ENCODE measurements at places on chromosomes 3 and 15.

DNA sequence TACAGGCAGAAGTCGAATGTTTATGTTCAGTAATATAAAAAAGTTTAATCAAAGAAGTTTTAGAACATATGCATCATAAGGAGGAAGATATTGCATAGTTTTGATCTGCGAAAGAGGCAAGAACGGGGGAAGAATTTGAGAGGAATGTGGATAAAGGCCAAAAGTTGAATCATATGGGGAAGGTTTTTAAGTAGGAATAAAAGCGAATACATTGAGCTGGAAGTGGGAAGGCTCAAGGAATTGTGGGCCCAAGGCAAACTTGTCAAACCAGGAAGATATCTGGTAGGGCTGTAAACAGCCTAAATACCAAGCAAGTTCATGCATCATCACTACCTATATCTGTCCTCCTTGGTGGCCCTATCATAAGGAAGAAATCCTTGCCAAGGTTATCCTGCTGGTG lies 186.9 kb downstream of the MAGI1 start:
- DNase-seq = no peak

DNA sequence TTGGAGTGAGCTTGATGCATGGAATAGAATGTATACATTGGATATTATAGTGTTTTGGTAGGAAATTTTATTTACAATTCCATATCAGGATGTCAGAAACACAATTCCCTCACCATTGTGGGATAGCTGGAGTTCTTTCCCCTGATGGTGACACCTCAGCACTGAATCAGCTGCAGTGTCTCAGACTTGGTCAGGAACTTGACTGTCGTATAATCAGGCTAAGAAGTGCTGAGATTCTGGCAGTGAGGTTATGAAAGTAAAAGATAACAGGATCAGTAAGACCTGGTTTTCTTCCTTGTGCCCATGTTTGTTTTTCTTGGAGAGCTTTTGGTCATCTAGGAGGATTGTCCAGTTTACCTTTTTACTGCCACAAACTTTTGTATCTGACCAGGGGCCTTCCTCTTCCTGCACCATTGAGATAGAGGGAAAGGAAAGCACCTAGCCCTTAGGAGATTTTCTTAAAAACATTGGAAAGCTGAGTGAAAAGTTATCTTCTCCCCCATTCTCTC lies 27.3 kb upstream of the ST3GAL6 start:
- no peak for DNase-seq

DNA sequence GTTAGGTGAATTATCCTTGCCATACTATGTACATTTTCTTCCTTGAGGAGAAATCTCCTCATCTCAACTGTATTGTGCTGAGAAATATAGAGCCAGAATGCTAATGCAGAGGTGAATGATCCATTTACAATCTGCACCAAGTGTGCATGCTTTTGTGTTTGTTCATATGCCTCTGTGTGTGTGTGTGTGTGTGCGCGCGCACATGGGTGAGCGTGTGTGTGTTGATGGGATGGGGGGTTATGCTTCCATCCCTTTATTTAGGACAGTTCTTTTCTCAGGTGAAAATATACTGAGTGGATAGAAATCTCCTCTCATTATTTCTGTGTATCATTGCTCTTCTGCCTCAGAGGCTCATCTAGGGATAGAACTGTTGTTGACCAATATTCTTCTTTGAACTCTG lies 626.1 kb downstream of the MCTP2 start:
- DNase-seq = no peak

- DNase-seq = peak; percentile 3
These were observed 196.6 kb downstream of the EBLN2 start for GRCh38 chr3:73258057-73258456.

- no peak for DNase-seq
These were observed 12.0 kb downstream of the MESD start for GRCh38 chr15:80977627-80978036.

DNA sequence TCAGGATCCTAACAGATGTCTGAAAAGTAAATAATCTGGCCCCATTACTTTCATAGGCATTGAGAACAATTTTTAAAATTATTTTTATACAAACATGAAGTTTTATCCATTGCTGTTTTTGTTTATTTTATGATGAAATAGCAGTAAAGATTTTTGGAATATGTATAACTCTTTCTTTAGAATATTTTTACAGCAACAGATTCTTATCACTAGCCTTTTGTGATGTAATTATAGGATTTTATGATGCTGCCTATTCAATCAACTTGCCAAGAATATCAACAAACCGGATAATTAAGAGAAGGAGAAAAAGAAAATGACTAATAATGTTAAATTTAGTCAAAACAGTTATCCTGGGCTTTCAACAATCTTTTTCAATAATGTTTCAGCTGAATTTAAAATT lies 386.3 kb downstream of the ZIC1 start:
- no peak for DNase-seq

DNA sequence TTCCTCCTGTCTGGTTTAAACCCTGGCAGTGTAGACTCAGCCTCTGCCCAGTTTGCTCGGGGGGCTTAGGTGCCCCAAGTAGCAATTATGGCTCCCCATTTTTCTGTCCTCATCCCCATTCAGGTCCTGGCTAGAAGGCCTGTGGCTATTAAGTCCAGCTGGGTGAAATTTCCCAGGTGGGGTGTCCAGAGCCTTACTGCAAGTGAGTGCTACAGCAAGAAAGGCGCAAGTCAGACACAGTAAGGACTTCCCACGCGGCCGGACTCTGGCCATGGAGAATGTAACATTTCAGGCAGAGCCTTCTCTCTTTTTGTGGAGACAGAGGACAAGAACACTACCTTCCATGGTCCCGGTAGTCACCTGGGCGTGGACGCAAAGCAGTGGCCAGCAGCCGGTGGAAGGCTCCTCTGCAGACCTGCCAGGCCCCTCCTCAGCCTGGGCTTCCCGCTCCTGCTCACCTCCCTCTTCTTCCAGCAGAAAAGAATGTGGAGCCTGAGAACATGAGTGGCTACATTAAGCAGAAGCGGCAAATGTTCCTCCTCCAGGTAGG lies 23.3 kb downstream of the CFAP100 start:
- DNase-seq = no peak

DNA sequence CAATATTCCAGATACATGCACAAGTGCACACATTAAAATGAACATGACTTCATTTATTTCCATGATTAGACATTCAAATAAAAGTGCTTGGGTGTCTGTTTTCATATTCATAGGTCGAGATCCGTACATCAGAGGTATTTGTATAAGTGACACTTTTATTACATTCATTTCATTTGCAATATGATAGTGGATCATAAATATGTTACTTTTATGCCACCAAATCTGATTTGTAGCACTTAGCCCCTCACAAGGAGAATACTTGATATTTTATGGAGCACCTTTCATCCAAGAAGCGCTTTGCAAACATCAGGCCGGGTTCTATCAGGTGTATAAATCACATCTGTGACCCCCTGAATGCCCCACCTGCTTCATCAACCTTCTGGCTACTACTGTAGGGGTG lies 100.6 kb downstream of the TOP2B start:
- DNase-seq = no peak

GRCh38 chr3:98602078-98602678 lies 8.8 kb upstream of the CPOX start:
- no peak for DNase-seq

GRCh38 chr3:71378509-71378908 lies 205.0 kb downstream of the FOXP1 start:
- no peak for DNase-seq

DNA sequence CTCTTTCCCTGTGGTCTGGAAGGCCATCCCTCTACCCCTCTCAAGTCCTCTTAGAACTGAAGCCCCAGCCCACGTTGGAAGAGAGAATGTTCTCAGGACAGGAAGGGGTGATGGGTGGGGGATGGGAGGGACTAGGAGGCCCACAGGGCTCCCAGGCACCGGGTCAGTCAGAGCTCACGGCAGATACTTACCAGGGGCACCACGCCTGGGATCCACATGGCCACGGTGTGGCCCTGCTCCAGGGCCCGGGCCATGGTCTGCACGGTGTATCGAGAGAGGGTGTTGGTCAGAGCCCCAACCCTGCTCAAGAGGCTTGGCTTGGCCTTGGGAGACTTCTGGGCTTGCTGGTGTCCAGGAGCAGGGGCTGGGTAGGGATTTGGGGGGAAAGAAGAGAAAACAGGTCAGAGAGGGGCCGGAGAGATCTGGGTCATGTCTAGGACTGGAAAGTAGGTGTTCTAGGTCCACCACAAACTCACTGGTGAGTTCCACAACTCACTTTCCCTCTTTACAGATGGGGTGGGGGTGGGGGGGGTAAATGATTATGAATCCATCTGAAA lies 9.8 kb downstream of the PLIN1 start:
- DNase-seq = no peak

GRCh38 chr15:53457479-53457878 lies 302.0 kb downstream of the WDR72 start:
- DNase-seq = no peak

DNA sequence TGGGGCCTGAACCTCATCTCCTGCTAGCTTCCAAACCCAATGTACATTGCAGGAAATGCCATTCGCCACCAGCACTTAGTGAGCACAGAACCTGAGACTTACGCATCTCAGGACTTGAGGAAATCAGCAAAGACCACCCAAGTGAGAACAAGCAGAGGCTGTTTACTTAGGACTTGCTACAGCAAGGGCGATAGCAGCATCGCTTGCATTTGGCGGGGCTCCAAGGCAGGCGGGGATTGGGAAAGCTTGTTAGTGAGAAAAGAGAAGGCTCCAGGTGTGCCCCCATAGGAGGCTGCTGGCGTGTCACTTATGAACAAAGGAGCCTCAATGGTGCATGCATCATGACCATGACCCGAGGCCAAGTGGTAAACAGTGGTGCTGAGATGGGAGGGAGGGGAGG lies 19.7 kb downstream of the SLC6A20 start:
- DNase-seq = no peak

DNA sequence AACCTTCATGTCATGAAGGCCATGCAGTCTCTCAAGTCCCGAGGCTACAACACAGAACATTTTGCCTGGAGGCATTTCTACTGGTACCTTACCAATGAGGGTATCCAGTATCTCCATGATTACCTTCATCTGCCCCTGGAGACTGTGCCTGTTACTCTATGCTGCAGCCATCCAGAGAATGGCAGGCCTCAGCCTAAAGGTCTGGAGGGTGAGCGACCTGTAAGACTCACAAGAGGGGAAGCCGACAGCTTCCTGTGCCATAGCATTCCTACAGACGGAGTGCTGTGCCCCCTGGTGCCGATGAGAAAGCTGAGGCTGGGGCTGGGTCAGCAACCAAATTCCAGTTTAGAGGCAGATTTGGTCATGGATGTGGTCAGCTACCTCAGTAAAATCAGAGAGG lies 51.3 kb upstream of the CADPS start:
- DNase-seq = peak; percentile 53

- DNase-seq = no peak
These were observed 26.3 kb upstream of the PLCH1 start for GRCh38 chr3:155771126-155771525.

- no peak for DNase-seq
These were observed 1.3 kb upstream of the ZXDC start for GRCh38 chr3:126477061-126477380.

- DNase-seq = no peak
These were observed 49.8 kb downstream of the ZDHHC3 start for GRCh38 chr3:44926172-44926571.

DNA sequence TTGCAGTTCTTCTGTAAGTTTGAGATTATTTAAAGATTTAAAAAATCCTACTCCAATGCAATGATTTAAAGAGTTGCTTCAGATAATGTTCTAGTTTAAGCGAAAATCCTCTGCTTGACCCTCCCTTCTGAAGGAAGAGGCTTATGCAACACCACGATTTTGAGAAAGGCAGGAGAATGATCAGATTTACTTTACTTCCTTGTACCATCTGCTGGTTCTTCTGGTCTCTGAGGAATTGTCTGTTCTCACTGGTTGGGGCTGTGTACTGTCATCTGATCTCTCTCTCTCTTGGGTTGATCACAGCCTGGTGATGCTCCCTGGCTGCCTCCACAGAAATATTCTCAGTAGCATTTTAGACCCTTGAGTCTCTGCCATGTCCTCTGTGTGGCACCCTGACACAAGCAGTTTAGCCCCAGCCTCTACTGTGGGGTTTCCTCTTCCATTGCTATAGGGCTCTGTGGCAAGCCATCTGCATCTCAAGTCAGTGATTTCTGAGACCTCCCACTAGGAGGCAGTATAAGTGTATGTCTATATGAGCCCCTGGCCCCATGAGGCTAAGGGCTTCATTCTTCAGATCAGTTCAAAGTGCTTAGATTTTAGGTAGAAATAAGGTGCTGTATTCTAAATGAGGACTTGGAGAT lies 50.8 kb upstream of the PLAAT1 start:
- DNase-seq = peak; percentile 60

DNA sequence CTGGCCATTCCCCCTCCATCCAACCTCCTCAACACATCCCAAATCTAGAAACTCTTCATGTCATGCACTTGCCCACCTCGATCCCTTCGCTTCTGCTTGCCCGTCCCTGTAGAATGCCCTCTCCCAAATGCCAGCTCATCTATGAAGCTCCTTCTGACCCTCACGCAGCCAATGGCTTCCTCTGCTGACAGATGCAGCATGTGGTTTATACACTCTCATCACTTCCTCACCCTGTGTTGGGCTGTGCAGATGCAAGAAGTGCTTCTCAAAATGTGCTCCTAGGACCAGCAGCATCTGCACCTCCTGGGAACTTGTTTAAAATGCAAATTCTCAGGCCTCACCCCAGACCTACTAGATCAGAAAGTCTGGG lies 51.7 kb downstream of the SEMA5B start:
- DNase-seq = no peak

GRCh38 chr15:76844096-76844495 lies 61.0 kb downstream of the SCAPER start:
- DNase-seq = no peak

GRCh38 chr15:45285413-45285812 lies 33.4 kb downstream of the SLC28A2 start:
- no peak for DNase-seq

- DNase-seq = no peak
These were observed 178.2 kb upstream of the EOMES start for GRCh38 chr3:27900316-27900715.

DNA sequence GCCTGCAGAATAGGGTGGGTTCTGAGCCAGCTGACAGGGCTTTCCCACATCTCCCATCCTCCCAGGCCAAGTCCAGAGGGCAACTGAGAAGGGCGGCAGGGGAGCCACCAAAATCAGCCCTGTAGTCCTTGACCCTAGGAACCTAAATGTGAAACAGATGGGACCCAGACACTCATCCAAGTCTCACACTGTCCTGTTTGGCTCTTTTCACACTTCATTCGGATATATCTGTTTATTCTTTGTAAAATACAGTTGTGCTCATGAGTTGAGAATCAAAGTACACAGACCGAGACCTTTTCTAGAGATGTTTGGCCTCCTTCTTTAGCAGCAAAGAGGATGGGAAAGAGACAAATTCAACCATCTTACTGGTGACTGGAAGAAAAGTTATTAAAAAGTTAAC lies 348.4 kb downstream of the MECOM start:
- DNase-seq = no peak

- DNase-seq = no peak
These were observed 75.8 kb downstream of the B3GNT5 start for GRCh38 chr3:183328823-183329222.

- DNase-seq = no peak
These were observed 121.0 kb downstream of the P3H2 start for GRCh38 chr3:189999718-190000117.
